Fibroblast of skin of abdomen (primary cell): ENCODE measurements at places on chromosomes 1 and 21.

GRCh38 chr1:36824390-36824861 lies 209.9 kb downstream of the GRIK3 start:
- DNase-seq, result no peak

DNA sequence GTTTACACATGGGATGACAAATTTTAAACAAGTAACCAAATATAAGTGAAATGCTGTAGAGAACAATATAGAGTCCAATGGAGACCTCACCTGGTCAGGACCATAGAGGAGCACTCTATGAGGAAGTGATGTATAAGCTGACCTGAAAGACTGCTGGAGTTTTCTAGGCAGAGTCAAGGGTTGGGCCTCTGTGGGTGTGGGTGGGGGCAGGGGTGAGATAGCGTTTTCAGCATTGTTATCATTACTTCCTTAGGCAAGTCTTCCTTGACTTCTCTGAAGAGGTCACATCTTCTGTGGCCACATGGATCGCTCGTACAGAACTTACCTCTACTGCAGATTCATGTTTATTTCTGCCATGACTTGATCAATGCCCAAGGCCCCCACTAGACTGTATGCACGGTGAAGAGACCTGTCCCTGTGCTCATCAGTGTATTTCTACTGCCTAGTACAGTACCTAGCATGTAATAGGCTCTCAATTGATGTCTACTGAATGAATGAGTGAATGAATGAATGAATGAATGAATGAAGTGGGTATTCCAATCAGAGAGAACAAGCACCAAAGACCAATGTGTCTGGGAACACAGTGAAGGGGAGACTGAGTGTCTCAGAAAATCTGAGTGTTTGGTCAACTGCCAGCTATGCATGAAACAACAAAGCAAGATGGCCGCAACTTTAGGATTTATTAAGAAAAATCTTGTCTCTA lies 116.5 kb downstream of the RNF220 start:
- DNase-seq, result no peak

DNA sequence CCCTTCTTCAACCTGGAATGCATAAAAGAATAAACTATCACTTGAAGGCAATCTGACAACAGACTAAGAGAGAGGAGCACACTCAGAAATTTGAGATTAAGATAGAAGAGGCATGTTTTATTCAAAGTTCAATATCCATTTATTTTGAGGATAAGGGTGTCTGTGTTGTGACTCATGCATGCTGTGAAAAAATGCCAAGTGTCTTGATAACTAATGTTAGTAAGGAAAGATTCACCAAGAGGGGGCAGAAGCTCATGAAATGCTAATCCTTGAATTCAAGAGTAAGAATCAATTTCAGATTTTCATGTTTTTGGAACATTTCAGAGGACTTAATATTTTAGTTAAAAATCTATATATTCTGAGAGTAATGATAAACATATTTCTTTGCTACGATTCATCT lies 94.0 kb downstream of the IFI44 start:
- DNase-seq, result peak; percentile 64

- DNase-seq, result peak; percentile 77
These were observed 2.5 kb downstream of the AKNAD1 start for GRCh38 chr1:108854221-108855019.

GRCh38 chr1:154802982-154803920 lies 66.8 kb downstream of the KCNN3 start:
- DNase-seq, result no peak

DNA sequence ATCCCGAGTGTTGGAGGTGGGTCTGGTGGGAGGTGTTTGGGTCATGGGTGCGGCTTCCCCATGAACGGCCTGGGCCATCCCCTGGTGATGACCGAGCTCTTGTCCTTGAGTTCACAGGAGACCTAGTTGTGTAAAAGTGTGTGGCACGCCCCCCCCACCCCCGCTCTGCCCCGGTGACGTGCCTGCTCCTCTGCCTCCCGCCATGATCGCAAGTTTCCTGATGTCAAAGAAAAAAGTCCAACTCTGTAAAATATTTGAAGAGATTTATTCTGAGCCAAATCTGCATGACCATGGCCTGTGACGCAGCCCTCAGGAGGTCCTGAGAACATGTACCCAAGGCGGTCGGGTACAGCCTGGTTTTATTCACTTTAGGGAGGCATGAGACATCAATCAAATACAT lies 125.1 kb upstream of the COL6A1 start:
- DNase-seq, result no peak

GRCh38 chr1:224762046-224762445 lies 145.9 kb downstream of the CNIH3 start:
- DNase-seq, result no peak

GRCh38 chr1:178531887-178532286 lies 19.0 kb downstream of the TEX35 start:
- DNase-seq, result no peak

DNA sequence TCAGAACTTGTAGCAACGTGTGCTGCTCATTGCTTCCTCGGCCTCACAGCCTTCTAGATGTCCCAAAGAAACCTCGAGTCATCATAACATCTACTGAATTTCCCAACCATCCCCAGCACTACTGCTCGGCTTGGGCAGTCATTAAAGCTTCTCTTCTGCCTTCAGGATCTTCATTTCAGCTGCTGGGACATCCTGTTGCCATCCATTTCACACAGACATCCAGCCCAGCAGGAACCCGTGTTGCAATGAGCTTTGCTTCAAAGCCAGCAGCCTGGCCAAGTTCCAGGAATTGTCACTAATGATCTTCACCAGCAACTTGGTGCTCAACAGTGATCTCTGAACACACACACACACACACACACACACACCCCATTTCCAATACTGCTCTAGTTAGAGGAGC lies 18.5 kb downstream of the WLS start:
- DNase-seq, result peak; percentile 55

GRCh38 chr1:207815466-207815865 lies 63.6 kb downstream of the CD46 start:
- no peak for DNase-seq

DNA sequence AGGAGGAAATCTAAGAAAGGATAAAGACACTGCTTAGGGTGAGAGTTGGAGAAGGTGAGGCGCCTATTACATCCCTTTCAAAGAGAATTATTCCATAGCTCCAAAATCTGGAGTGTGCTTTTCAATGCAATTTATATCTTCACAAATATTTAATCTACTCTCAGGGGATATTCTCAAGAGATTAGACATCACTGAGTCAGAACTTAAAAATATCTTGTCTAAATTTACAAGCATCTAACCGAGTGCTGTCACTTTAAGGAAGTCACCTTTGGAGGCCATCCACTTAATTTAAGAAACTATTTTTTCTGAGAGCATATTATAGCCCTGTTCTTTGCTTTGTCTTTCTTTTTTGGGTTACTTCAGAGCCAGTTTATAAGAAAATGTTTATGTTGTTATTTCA lies 134.6 kb downstream of the TNFSF18 start:
- DNase-seq, result peak; percentile 38

- DNase-seq, result no peak
These were observed 39.1 kb downstream of the CRYAA start for GRCh38 chr21:43207868-43208267.

DNA sequence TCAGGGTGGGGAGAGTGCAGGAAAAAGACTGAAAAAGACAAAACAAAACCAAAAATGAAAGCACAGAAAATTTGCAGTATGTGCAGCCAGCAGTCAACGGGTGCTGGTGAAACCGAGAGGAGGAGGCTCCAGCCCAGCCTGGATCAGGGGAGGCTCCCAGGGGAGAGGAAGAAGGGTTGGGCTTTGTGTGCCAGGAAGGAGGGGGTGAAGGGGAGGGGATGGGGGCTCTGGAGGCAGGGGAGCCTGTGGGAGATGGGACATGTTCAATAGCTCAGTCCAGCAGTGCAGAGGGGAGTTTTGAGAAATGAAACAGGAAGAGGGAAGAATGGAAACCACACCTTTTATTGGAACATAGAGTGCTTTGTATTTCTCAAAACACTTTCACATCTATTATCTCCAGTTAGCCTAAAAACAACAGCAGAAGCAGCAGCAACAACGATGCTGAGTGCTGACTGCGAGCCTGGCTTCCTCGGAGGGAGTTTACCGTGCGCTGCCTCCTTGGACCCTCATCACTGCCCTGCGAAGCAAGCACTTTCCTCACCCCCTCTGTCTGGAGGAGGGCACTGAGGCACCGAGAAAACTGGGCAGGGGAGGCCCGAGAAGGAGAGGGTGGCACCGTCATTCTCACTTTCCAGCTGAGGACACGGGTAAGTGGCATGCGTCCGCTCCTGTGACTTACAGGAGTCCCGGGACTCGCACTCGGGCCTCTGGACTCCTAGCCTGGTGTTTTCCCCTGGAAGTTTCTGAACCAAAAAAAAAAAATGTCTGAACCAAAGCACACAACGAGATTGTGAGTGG lies 62.9 kb downstream of the MDM4 start:
- DNase-seq, result no peak

DNA sequence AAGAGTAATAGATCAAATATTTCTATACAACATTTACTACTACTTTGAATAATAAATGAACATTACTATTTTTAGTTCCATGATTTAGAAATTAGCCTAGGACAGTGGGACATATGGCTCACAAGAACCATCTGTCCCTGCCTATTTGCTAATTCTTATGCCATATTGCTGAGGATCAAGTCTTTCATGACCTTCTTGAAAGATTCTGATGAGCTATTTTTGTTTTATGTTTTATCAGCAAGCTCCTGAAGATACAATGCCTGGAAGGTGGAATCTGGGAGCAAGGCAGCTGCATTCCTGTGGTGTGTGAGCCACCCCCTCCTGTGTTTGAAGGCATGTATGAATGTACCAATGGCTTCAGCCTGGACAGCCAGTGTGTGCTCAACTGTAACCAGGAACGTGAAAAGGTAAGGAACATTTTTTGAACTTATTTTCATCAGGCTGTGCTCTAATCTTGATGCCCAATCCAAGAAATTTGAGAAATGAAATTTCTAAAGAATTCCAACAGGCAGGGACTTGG lies 326.7 kb downstream of the PAPPA2 start:
- peak; percentile 76 for DNase-seq

- DNase-seq, result peak; percentile 93
These were observed 25.8 kb downstream of the PRDM2 start for GRCh38 chr1:13725714-13726175.
